Activated T-helper 17 cell treated with anti-CD3 and anti-CD28 coated beads, Interleukin-2, amount 50 U/mL, for 72 hours (primary cell): ENCODE measurements at places on chromosomes 3 and 15.

DNA sequence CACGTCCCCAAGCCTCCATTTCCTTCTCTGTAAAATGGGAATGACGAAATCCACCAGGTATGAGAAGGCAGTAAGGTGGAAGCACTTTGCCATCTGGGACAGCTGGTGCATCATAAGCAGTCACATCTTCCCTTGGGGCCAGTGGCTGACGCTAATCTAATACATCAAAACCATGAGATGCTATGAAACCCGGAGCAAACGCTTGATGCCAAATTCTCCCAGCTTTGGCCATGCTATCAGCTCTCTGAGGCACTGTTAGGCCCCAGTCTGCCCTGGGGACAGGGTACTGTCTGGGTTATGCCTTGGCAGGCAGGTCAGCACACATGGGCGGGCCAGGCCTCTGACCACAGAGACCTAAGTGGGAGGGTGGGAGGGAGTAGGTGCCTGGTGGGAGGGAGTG, 66.1 kb downstream of the ADAMTS17 start:
- no peak for ATAC-seq

DNA sequence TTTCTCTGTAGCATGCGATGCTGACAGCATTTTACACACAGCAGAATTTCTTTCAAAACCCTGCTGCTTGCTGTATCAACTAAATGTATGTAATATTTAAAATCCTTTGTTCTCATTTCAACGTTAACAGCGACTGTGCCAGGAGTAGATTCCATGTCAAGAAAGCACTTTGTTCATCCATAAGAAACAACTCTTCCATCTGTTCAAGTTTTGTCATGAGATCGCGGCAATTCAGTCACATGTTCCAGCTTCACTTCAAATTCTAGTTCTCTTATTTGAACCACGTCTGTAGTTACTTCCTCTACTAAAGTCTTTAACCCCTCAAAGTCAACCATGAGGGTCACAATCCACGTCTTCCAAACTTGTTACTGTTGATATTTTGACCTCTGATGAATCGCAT, 50.6 kb downstream of the SMARCC1 start:
- ATAC-seq, result no peak

GRCh38 chr15:90006217-90007075, 5.3 kb downstream of the ZNF710 start:
- ATAC-seq, result peak; percentile 37

DNA sequence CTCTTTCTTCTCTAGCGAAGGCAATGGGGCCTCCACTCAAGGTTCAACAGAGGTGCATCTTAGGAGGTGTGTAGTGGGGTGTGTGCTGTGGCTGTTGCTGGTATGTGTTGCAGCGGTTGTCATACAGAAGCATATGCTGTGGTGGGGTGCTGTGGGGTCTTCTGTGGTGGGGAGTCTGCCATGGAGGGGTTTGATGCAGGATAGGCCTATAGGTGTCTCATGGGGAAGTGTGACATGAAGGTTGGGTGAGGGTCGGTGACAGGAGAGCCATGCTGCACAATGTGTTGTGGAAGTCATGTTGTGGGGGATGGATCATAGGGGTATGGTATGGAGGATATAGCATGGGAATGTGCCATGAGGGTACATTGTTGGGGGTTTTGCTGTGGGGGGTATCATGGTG, 20.3 kb downstream of the NMNAT3 start:
- ATAC-seq, result no peak

- no peak for ATAC-seq
Measured at GRCh38 chr3:160919942-160920341, 163.9 kb downstream of the PPM1L start.

GRCh38 chr15:57158589-57158988, 217.7 kb upstream of the CGNL1 start:
- ATAC-seq, result peak; percentile 66

GRCh38 chr3:52897130-52898122, at the start of gene STIMATE:
Gene STIMATE (minus strand): TSS chr3:52897548. CDS start chr3:52897450, 98 bp downstream.
- ATAC-seq, result peak; percentile 84

DNA sequence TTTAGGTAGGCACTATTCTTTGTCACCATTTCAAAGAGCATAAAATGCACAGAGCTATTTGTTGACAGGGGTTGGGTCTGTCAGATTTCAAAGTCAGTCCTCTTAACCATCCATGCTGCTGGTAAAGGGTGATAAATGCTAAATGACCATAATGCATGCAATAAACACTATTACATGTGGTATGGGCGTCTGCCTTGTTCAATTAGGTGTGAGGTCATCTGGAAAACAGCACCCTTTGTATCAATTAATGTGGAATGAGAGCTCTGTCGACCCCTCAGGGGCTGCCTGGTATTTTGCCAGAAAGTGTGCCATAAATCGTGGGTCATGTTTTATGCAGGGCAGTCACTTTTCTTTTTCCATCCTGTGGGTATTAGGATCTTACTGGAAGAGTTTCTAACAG, 235.6 kb downstream of the SV2B start:
- ATAC-seq, result no peak

GRCh38 chr3:106401666-106402490, 533.1 kb upstream of the CBLB start:
- ATAC-seq, result no peak

DNA sequence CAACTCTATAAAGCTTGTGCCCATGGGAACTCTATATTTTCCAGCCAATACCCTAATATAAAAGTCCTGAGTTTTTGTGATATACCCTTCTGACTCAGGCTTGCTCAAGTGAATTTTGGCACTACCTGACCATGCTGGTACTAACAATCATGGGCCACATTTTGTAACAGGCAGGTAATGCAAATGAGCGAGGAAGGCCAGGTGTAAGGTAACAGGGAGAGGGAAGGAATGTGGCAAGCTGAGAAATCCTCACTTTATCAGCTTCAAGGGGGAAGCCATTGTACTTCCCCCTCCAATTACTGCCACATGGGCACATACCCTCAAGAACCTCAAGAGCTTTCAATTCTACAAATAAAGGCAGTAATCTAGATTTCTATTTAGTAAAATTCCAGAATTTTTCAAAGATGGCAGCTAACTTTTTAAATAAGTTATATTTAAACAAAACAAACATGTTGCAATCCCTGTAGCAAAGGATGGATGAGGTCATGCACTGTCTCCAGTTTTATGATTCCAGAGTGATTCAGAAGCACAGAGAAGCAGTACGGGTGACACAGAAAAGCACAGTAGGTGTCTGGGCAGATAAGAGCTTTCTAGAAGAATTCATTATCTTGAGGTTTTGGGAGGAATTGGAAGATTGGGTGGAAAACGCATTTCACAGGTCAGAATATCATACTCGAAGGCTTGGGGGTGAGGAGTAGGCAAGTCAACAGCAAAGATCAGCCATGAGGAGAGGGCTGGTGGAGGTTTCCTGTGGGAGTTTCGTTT, 87.6 kb downstream of the FOXP1 start:
- ATAC-seq, result peak; percentile 74

GRCh38 chr3:32009957-32010356, 28.4 kb downstream of the ZNF860 start:
- ATAC-seq, result no peak

- no peak for ATAC-seq
Measured at GRCh38 chr3:119950666-119951325, 143.5 kb downstream of the GSK3B start.

GRCh38 chr3:66456711-66457173, 44.1 kb downstream of the LRIG1 start:
- peak; percentile 24 for ATAC-seq

DNA sequence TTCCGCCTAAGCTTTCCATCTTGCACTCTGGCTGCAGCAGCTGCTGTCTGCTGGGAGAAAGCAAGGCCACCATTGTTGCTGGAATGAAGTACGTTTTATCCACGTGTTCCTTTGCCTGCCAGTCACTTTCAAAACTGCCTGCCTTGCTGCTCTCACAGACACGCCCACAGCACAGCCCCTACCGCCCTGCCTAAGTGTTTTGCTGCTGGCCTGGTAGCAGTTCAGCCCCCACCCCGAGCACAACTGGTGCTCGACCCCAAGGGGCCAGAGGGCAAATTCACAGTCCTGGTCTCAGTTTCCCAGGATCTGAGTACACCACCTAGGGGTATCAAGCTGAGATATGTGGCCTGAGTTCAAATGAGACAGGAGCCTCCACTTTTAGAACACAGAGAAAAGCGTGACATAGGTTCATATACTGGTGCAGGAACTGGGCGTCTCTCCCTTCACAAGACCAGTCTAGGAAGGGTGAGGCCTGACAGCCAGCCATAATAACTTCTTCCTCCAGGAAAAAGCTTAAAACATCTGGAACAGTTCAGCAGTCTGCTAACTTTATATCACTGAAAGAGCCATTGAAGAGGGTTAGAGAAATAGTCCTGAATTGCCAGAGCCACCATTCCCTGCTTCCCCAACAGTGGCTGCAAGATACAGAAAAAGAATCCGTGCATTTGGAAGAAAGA, 1012.3 kb downstream of the ZPLD1 start:
- ATAC-seq, result no peak

DNA sequence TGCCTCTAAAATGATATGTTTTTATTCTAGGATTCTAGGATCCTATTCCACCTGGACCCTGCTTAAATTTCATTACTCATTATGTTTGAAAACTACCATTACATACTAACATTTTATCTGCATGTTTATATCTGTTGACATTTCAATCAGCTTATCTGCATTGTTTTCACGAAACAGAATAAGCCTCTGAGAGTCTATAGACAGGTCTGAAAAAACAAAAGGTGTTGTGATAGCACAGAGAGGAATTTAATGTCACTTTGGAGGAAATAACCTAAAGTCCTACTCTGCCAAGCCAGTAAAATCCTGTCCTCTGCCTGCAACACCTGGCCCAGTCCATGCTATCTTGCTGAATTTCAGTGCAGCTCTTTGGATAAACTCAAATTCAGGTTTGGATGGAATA, 315.2 kb downstream of the ZBTB20 start:
- ATAC-seq, result no peak
